ENCODE measurements at places on chromosomes 12 and 14.

DNA sequence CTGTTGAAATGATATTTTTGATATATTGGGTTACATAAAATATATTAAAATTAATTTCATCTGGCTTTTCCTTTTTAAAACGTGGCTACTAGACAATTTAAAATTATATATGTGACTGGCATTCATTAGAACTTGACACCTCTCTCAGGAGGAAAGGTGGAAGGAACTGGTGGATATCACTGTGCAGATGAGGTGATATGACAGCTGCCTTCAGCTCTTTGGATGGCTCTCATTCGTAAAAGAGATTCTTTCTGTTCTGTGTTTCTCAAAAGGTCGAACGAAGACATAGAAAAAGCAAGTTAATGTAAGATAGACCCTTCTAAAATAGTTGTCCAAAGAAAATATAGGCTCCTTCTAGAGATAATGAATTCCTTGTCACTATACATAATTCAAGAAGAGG, 36.6 kb downstream of the CRADD start:
- no peaks in the 10 kb centered on the region for H3K27me3 ChIP-seq
- H3K36me3 ChIP-seq: no peaks in the 10 kb centered on the region

DNA sequence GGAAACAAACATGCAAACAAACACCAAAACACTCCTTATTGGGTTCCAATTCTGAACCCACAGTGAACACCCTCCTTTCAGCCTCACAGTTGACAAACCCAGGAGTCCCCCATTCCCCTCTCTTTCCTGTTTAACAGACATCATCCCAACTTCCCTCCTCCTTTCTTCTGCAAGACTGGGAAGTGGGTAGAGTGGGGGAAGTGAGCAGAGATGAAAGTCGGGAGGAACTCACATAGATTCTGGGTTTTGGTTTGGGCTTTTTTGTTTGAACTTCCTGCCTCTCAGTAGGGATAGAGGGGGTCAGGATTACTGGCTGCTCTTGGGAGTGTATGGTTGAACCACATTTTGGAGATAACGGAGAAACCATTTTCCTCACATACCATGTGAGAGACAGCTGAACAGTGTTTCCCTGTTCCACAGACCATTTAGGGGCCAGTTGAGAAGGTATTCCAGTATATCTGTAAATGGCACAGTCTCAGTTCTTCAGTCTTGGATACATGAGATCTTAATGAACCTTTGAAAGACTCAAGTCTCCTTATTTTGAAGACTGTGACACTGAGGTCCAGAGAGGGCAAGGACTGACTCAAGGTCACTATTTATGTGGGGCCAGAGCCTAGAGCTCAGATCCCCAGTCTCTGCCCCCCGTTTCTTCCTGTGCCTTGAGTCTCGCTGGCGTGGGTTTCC, 3.9 kb upstream of the GPR84 start:
- H3K27me3 ChIP-seq: no peaks in the 10 kb centered on the region
- H3K27ac ChIP-seq: peak overlapping the region; percentile 65
- H3K4me1 ChIP-seq: no peaks in the 10 kb centered on the region
- no peaks in the 10 kb centered on the region for H3K36me3 ChIP-seq

- H3K27me3 ChIP-seq: no peaks in the 10 kb centered on the region
- no peak overlapping the region for H3K27ac ChIP-seq
- H3K36me3 ChIP-seq: no peaks in the 10 kb centered on the region
- no peaks in the 10 kb centered on the region for H3K4me1 ChIP-seq
These were observed 3.1 kb downstream of the FKBP4 start for GRCh38 chr12:2797721-2798418.

GRCh38 chr12:126106706-126107105, 1041.5 kb downstream of the AACS start:
- H3K4me1 ChIP-seq: no peaks in the 10 kb centered on the region
- no peaks in the 10 kb centered on the region for H3K36me3 ChIP-seq
- no peak overlapping the region for H3K4me3 ChIP-seq
- no peak for DNase-seq

DNA sequence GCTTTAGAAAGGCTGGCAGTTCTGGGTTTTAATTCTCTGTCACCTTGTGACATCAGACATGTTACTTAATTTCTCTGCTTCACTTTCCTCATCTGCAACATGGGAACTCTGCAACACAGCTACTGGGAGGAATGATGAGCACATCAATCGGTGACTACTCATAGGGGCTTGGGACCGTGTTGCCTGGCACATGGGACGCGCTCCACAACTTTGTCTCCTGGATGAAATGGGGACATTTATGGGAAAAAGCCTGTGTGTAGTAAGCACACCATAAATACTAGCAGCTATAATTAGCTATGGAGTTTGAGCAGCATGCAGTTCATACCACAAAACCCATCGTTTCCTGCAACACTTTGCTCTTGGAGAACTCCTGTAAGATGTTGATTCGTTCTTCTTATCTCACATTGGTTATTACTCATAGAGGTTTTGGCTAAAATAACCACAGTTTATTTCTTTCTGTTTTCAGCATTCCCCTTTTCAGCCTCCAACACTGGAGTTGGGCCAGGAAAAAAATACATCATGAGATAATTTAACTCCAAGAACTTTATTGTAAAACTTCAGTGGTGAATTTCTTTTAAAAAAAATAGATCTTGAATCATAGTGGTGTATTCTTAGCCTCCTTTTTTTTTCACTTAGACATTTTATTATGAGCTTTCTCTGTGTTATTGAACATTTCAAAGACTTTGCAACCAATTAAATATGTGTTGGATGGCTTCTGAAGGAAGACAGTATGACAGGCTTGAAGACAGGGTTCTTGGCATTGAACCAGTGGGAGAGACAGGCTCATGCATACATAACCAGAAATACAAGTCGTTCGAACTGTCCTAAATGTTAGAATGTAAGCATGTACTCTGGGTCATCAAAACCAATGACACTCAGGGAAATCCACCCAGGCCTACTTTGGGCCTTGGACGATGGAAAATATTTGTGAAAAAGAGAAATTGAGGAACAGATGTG, 72.7 kb downstream of the RIN3 start:
- no peaks in the 10 kb centered on the region for H3K36me3 ChIP-seq
- no peak overlapping the region for H3K4me3 ChIP-seq
- no peaks in the 10 kb centered on the region for H3K27me3 ChIP-seq

- H3K4me3 ChIP-seq: no peak overlapping the region
- H3K27me3 ChIP-seq: no peaks in the 10 kb centered on the region
- no peaks in the 10 kb centered on the region for H3K4me1 ChIP-seq
- no peak overlapping the region for H3K27ac ChIP-seq
These were observed 335.4 kb downstream of the LRIG3 start for GRCh38 chr12:58584880-58585279.

GRCh38 chr14:29062976-29063375, 296.4 kb downstream of the FOXG1 start:
- no peaks in the 10 kb centered on the region for H3K4me1 ChIP-seq
- DNase-seq: no peak
- no peak overlapping the region for H3K4me3 ChIP-seq

DNA sequence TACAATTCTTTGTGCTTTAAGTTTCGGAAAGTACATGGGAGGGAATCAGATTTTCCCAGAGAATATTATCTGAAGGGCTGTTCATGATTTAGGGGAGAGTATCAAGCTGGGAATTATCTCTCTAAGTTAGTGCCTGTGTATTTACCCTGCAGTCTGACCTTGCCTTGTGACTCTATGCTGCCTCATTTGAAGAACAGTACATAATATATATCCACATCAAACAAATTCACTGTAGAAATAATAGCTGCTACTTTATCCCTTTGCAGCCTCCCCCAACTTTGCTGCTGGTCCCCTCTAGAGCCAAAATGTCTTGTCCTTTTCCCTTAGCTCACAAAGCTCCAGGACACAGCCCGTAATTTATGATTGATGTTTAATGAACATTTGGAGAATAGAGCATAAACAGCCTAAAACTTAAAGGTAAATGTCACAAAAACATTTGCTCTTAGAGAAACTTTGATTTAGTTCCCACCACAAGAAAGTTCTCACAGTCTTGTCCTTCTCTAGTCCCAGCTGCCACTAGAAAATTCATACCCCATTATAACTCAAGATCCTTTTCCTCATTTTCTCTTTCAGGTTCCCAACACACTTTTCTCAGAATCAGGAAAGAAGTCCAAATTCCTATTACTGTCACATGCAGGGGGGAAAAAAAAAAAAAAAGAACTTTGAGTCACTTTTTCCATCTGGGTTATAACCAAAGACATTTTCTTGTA, 1009.6 kb downstream of the FLRT2 start:
- no peaks in the 10 kb centered on the region for H3K36me3 ChIP-seq
- peaks cover 5% of the 10 kb centered on the region for H3K4me1 ChIP-seq
- DNase-seq: no peak
- no peaks in the 10 kb centered on the region for H3K27me3 ChIP-seq
- H3K27ac ChIP-seq: peak overlapping the region; percentile 2

DNA sequence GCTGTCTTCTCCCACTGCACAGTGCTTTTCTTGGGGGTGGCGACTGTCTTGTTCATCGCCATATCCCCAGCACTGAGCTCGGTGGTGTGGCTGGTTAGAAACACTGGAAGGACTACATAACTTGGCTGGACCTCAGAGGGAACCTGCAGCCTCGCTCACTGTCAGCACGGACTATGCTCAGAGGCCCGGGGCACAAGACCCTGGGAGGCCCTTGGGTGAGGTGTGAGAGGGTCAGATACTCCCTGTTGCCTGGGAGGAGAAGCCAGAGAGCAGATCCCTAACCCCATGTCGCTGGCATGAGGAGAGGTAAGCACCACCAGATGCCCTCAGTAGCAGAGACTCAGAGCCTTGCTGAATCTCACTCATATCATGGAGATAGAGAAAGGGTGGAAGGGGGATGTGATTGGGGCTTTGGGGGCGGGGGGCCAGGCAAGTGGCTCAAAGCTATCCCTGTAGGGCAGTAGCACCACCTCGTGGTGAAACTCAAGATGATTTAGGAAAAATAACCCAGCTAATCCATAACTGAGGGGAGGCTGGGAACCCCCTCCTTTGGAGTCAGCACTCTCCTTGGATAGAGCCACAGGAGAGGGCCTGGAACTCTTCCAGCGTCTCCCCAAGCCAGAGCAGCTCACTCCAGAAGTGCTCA, 18.7 kb upstream of the HDAC7 start:
- no peaks in the 10 kb centered on the region for H3K27me3 ChIP-seq
- H3K4me1 ChIP-seq: no peaks in the 10 kb centered on the region
- DNase-seq: no peak
- H3K27ac ChIP-seq: no peak overlapping the region

DNA sequence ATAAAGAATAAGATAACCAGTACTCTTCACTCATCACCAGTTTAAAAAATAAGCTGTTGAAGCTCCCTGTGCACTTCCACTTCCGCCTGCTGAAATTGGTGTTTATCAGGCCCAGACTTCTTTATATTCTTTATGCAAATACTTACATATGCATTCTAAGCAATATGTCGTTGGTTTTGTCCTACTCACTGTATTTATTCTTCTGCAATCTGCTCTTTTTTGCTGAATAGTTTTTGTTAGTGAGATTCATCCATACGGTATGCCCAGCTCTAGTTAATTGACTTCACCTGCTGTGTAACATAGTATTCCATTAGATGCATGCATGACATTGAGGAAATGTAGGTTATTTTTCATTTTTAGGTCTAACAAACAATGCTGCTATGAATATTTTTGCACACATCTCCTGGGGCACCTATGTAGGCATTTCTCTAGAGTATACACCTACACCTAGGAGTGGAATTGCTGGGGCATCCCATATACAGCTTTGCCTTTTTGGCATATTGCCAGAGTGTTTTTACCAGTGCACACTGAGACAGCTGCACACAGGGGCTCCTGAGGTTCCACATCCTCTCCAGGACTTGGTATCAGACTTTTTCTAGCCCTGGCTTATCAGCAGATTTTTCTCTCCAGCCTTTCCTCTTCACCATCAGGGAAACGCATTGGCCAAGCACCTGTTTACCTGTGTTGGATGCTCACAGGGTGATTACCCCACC, 1.0 kb upstream of the NRIP2 start:
- H3K4me3 ChIP-seq: no peak overlapping the region
- H3K36me3 ChIP-seq: no peaks in the 10 kb centered on the region
- no peak overlapping the region for H3K27ac ChIP-seq

DNA sequence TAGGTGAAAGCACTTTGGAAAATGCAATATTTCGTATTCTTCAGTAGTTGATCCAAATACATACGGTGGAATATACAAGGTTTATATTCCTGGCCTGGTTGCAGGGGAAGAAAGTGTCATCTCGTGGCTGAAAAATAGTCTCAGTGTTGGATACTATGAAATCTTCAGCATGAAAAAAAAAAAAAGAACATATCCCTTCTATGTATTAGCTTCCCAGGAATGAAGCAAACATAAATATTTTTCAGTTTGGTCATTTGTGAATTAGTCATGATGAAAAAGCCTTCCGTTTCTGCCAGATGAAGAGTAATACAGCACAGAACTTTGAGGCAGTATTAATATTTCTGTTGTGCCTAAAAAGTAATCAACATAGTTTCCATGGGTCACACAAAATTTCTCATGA, 36.7 kb downstream of the FLRT2 start:
- no peak overlapping the region for H3K4me3 ChIP-seq
- H3K27me3 ChIP-seq: no peaks in the 10 kb centered on the region
- H3K36me3 ChIP-seq: no peaks in the 10 kb centered on the region
- DNase-seq: no peak
- no peaks in the 10 kb centered on the region for H3K4me1 ChIP-seq
- H3K27ac ChIP-seq: peak overlapping the region; percentile 18
